CD4-positive, alpha-beta T cell treated with Interleukin-6 at 100 ng/mL for 8 hours (primary cell): ENCODE measurements at places on chromosomes 7 and 10.
A peak's percentile ranks its signal among the peaks of the same experiment; 100 is the strongest.

DNA sequence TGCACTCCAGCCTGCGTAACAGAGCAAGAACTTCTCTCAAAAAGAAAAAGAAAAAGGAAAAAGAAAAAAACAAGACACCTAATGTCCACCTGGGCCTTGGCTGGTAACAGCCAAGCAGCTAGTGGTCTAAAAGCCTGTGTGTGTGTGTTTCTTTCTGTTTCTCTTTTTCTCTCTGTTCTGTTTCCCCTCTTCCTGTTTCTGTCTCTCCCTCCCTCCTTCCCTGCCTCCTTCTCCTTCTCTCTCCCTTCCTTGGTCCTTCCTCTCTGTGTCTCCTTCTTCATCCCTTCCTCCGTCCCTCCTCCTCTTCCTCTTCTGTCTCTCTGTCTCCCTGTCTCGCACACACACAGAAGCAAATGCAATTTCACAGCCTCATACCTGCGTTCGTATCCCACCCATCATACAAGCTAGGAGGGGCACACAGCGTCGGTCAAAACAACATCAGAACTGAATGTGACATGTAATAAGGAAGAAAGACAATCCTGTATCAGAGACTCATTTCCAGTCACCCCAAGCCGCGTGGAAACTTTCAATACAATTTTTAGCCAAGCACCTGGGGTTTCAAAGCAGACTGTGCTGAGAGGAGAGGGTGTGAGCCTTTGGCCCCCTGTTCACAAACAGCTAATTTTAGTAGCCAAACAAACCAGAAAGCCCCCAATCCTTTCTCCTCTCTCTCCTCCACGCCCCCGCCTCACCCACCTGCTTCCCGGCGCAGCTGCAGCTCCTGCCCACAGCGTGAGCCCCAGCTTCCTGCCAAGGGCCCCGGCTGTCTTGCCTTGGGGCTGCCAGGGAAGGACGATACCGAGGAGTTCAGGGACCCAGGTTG lies 50.2 kb upstream of the GNA12 start:
- peak; percentile 40 for DNase-seq

GRCh38 chr7:106155027-106155426 lies 42.9 kb upstream of the SYPL1 start:
- DNase-seq, result no peak

- no peak for DNase-seq
These were observed 75.7 kb downstream of the MICALL2 start for GRCh38 chr7:1383398-1384112.

DNA sequence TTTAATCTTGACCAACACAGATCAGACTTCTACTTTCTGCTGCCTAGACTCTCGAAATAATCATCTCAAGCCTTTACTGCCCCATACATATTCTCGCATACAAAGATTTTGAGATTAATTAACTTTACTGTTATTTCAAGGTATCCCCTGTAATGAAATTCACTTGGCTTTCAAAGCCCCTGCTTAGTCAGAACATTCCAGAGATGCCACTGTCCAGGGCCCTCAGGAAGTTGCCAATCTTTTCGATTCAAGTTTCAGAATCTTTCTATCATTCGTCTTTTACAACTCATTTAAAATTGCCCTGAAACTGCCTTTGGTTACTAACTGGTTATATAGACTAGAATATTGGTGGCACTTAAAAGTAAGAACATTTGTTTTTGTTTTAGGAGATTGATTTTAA lies 320.2 kb downstream of the CDK14 start:
- no peak for DNase-seq

- no peak for DNase-seq
These were observed 116.3 kb upstream of the SHH start for GRCh38 chr7:155928583-155928982.

DNA sequence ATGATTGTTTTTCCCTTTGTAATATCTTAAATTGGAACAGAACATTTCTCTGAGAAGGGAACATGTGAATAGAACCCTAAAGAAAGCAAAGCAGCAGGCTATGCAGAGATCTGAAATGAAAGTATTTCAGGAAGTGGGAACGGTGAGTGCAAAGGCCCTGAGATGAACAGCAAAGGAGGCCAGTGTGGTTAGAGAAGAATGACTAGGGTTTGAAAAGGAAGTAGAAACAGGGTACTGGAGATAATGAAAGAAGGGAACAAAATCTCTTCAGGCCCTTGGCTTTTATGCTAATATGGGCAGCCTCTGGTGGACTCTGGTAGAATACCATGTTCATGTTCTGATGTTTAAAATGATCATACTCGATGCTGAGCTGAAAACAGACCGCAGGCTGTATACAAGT lies 22.2 kb downstream of the ARHGAP21 start:
- DNase-seq, result no peak

GRCh38 chr10:30467651-30468338 lies 33.8 kb downstream of the MAP3K8 start:
- no peak for DNase-seq

DNA sequence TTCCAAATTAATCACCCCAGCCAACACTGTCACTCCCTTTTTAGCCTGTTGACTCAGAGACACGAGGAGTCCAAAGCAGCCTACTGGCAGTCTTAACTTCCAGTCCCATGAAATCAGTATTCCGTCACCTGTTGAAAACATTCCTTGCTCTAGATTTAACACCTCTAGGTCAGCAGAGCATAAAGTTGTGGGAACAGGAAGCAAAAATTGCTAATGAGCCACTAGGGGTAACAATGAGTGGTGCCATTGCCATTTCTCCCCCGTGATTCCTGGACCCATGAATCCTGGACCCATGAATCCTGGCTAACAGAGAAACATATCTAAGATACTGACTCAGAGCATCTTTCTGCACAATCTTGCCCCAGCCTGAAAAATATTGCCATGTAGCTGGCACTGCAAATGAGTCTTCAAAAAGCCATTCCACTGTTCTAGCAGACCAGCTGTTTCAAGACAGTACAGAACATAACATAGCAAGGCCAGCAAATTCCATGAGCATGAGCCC lies 252.7 kb upstream of the PTER start:
- no peak for DNase-seq

- no peak for DNase-seq
These were observed 18.8 kb downstream of the NT5C3A start for GRCh38 chr7:33043501-33044400.

GRCh38 chr7:38574086-38574485 lies 57.1 kb downstream of the AMPH start:
- no peak for DNase-seq

GRCh38 chr7:139659922-139660316 lies 117.9 kb downstream of the HIPK2 start:
- no peak for DNase-seq

- DNase-seq, result no peak
These were observed 57.3 kb downstream of the ADARB2 start for GRCh38 chr10:1679821-1680650.

DNA sequence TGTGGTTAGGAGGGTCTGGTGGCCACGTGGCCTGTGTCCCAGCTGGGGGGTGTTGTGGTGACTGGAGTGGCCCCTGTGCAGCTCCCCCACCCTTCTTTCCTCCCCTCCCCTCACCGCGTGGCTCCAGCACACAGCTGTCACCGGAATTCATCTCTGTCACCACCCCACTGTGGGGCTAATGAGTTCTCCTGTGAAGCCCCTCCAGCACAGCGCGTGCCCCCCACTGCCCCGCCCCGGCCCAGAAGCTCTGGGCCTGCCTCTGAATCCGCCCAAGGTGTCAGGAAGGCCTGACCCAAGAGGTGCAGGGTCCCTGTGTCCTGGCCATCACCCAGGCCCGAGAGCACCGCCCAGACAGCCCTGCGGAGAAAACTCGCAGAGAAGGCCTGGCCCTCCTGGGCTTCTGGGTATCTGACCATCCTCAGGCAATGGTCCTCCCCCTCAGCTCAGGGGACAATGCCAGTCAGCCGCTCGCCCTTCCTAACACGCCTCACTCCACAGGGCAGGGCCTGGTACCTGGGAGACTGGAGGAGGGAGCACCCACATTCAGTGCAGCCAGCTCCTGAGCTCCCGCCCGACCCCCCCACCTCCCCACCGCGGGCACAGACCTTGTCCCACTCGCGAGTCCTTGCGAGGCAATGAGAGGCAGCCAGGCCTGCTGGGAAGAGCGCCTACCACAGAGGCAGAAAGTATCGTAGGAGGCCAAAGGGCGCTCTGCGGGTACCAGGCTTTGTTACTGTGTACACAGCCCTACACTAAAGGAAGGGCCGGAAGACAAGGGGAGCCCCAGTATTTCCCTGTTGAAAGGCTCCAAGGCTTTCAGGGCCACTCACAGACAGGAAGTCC lies 38.2 kb downstream of the GBX1 start:
- no peak for DNase-seq

DNA sequence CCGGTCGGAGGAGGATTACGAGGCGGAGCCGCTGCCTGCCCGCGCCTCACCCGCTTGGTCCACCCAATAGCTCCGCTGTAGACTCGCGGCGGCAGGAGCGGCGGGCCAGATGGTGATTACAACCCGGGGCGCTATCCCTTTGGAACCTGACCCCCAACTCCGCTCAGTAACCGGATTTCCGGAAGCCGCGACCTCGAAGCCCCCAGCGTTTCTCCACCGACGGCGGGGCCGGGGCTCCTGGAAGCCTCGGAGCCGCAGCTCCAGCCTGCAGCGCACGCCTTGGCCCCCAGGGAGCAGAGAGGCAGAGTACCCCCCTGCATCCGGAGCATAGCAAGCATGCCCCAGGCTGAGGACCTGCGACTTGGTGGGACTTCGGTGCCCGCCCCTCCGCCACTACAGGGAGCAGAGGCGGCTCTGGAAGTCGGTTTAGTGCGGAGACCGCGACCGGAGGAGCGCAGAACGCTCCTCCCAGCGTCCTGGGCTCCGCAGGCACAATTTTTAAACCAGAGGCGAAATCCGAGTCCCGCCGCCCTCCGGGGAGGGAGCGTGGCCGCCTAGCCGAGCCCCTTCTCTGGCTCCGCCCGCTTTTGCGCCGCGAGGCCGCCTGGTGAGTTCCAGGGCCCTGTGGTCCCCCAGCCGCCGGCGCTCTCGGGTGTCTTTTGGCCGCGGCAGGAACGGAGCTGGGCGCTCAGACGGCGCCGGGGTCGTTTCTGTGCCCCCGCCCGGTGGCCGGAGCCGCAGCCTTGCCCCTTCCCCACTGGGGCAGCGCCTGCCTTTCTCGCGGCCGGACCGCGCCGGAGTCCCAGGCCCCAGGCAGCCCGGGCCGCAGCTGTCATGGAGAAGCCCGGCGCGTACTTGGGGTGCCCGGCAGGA lies 28.2 kb upstream of the BMS1 start:
- DNase-seq, result no peak

DNA sequence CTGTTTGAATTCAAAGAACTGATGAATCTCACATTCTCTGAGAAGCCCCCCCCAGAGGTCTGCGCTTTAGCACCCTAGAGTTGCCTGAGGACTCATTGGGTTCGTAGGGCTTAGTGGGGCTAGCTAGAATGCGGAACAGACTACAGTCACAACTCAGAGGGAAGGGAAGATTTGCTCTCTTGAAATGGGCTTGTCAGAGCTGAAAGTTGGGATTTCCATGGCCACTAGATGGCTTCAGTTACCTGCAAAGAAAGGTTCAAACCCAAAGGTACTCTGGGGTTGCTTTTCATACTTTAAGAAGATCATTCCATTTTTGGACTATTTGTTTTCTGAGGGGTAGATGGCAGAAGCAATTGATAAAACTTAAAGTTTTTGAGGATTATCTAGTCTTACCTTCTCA lies 205.0 kb downstream of the BBS9 start:
- DNase-seq, result no peak

DNA sequence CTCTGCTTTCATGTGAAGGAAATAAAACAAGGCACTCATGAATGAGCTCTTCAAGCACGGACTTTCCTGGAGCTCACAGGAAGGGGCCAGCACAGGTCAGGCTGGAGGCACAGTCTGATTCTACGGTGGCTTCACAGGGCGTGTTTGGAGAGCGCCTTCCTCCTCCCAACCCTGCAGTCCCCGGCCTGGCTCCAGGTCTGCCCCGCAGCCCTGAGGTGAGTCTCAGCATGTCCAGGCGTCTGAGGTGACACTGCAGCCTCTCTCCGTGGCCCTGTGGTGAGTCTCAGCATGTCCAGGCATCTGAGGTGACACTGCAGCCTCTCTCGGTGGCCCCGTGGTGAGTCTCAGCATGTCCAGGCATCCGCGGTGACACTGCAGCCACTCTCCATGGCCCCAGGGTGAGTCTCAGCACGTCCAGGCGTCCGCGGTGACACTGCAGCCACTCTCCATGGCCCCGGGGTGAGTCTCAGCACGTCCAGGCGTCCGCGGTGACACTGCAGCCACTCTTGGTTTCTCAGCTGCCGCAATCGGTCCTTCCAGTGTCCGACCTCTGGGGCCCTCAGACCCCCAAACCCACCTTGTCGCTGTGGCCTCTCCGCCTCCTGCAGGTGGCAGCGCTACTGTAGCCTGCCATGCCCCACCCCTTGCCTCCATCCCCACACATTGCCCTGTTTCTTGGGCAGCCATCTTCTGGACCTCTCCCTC lies 381.7 kb downstream of the DNAJB6 start:
- no peak for DNase-seq

GRCh38 chr10:109743574-109743973 lies 179.7 kb downstream of the XPNPEP1 start:
- DNase-seq, result no peak

DNA sequence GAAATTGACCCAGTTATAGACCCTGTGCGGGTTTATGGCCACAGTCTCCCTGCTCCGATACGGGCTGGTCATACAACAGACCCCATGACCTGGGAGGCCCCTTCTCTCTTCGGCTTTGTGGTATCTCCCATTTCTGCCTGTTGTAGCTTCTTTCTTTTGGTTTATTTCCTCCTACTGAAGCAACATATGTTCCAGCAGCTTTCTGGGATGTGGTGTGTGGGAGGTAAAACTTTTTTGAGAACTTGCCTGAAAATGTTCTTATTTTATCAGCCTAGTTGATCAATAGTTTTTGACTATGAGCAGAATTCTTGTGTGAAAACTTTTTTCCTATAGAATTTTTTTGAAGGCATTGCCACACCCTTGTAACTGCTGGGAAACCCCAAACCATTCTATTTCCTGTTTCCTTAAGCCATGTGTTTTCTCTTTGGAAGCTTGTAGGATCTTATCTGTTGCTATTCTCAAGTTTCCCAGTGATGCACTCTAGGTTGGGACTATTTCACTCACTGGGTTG lies 80.0 kb downstream of the DAGLB start:
- DNase-seq, result no peak

- no peak for DNase-seq
These were observed 121.9 kb downstream of the PTPRZ1 start for GRCh38 chr7:121994625-121995410.

DNA sequence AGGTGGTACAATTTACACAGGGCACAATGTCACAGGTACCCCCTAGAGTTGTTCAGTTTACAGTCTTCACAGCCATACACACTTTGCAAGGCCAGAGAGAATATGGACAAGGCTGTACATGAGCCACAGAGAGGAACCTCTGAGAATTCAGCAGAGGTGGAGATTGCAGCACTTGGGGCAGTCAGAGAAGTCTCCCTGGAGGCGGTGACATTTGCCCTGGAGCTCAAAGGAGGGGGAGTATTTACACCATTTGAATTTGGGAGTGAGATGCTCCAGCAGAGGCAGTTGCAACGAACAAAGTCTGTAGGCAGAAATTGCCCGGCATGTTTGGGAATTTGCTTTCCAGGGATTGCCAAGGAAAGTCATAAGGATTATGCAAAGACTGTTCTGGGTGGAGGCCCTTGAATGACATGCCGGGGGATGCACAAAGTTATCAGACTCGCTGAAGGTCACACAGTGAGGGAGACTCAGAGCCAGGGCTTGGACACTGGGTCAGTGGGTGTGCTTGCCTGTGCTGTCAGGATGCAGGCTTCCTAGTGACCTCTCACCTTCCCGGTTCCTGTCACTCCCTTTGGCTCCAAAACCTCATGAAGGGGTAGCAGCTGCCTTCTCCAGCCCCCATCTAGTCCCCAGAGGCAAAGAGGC lies 160.7 kb upstream of the PCBD1 start:
- DNase-seq, result no peak
